ENCODE measurements at places on chromosomes 7 and 10. TPM values are rescaled to one million over a fixed set of nuclear protein-coding genes. Genes with fewer than 3 reads are reported as not detected.

GRCh38 chr10:43857931-43858315, 209.2 kb upstream of the ZNF32 start:
- no peak for DNase-seq

The NAT16 gene
- total RNA-seq = 0.19 TPM

The OR2A5 gene
- not detected for total RNA-seq

GRCh38 chr10:119479532-119479931, 63.0 kb downstream of the RGS10 start:
- no peak for DNase-seq

GRCh38 chr7:130154501-130155317, 50.5 kb downstream of the TMEM209 start:
- DNase-seq = no peak

The PSD gene
- total RNA-seq = 2.8 TPM

All from Caco-2 (cell line).